Right ventricle myocardium superior (tissue), 1 donor: ENCODE measurements at places on chromosomes 4 and X. TPM values are rescaled to one million over a fixed set of nuclear protein-coding genes. Genes with fewer than 3 reads are reported as not detected.

Gene GYPA
- total RNA-seq: not detected

Gene RXFP1
- not detected for total RNA-seq

Gene RIPPLY1
- not detected for total RNA-seq

Gene GLRA2
- total RNA-seq: not detected

Gene FAM133A
- not detected for total RNA-seq

Gene HMX1
- not detected for total RNA-seq

Gene CWH43
- not detected for total RNA-seq

Gene RNF175
- total RNA-seq: 0.38 TPM

Gene F9
- total RNA-seq: not detected

Gene ZNF630
- 2.9 TPM for total RNA-seq

Gene TBX22
- not detected for total RNA-seq

Gene HOPX
- 23.7 TPM for total RNA-seq

Gene SPATA4
- total RNA-seq: 0.32 TPM

Gene ERAS
- total RNA-seq: not detected

Gene COL4A5
- 6.3 TPM for total RNA-seq

Gene ZBTB33
- total RNA-seq: 6.6 TPM

Gene MAGEB10
- not detected for total RNA-seq

Gene PABPC1L2B
- total RNA-seq: not detected

Gene BTC
- total RNA-seq: not detected

Gene CT47A1
- total RNA-seq: not detected

Gene TMEM175
- total RNA-seq: 14.9 TPM

Gene SMPX
- 569 TPM for total RNA-seq

Gene SOX3
- not detected for total RNA-seq

Gene PABPC4L
- total RNA-seq: 0.65 TPM

Gene PABPC1L2A
- not detected for total RNA-seq

Gene TCEAL6
- total RNA-seq: not detected

Gene DCAF4L1
- total RNA-seq: 0.19 TPM

Gene CCDC110
- 1.6 TPM for total RNA-seq

Gene NAA11
- not detected for total RNA-seq

Gene KLF8
- total RNA-seq: 3.2 TPM

Gene ETNPPL
- total RNA-seq: 14.5 TPM

Gene VCX3A
- total RNA-seq: not detected

Gene ARHGAP10
- total RNA-seq: 64.0 TPM

Gene CXXC4
- total RNA-seq: 4.7 TPM

Gene GAGE2A
- total RNA-seq: not detected

Gene GLRA3
- total RNA-seq: not detected

Gene STX18
- total RNA-seq: 16.0 TPM

Gene GLUD2
- 1.4 TPM for total RNA-seq

Gene SERPINA7
- not detected for total RNA-seq

Gene SOD3
- 62.4 TPM for total RNA-seq

Gene CXCL5
- 0.11 TPM for total RNA-seq

Gene PCDH11X
- 0.11 TPM for total RNA-seq

Gene SORCS2
- total RNA-seq: 1.2 TPM

Gene ELOVL6
- total RNA-seq: 2.1 TPM

Gene ARR3
- not detected for total RNA-seq
